ENCODE measurements at places on chromosomes 7 and 10.

DNA sequence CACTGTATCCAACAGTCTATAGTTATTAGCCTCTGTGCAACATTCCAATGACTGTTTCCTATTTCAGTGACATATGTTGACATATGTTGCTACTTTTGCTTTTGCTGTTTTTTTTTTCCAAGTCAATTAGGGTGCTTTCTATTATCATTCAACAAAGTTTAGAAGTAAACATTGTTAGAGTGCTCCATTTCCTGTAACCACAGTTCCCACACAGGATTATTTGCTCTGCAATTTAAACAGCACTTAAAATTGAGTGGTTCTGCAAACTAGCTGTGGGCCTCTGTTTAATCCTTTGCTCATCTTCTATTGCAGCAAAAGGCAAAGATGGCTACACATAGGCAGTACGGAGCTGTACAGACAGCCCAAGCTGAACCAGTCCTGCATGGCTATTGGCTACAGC, 46.5 kb upstream of the PTN start:
- DNase-seq: no peak

DNA sequence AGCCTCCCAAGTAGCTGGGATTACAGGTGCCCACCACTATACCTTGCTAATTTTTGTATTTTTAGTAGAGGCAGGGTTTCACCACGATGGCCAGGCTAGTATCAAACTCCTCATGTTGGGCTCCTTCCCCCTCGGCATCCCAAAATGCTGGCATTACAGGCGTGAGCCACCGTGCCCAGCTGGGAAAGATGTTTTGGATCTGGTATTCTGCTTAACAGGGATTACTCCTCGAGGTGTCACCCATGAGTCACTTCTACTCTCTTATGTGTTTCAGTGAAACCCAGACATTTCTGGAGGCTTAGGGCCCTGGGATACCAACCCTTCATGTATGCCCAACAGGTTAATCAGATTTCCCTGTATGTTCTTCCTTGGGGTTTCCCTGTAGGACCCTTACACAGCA, 11.8 kb upstream of the OPN4 start:
- DNase-seq: no peak

DNA sequence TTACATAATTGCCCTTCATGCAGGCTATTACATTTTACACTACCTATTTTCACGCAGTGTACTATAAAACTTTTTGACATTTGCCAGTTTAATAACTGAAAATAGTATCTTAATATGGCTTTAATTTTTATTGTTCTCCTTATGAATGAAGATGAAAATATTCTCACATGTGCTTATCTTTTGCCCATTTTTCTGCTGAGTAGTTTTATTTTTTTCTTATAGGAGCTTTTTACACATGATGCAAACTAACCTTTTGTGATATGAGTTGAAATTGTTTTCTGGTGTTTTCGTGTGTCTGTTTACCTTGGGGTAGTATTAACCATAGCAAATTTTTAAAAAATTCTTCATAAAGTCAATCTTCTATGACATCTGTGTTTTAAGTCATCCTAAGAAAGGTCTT, 26.3 kb downstream of the OR9A2 start:
- no peak for DNase-seq

DNA sequence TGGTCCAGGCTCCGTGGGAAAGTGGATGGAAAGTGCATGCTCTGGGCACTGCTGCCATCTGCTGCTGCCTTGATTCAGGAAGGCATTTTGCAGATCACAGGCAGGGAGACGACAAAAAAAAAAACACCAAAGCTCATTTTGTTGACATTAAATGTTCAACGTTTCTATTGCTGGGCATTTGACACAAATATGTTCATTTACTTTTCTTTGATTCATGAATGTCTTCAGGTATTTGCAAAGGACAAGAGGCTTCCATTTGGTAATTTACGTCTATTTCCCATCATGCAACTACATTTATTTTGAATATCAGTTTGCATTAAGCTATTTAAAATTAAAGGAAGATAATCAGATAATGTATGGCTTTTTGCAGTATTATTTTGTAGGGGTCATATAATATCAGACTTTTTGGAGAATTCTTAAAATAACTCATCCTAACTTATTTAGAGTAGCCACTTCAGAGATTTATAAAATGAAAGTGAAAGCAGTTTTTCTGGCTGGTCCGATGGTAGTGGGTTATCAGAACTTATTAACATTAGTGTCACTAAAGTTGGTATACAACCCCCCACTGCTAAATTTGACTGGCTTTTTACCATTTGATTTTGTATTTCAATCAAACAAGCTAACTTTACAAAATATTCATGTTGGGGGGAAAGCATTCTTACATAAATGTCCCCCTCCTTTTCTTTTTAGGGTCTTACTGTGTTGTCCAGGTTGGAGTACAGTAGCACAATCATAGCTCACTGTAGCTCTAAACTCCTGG, 65.3 kb downstream of the PDIA4 start:
- DNase-seq: peak; percentile 88

DNA sequence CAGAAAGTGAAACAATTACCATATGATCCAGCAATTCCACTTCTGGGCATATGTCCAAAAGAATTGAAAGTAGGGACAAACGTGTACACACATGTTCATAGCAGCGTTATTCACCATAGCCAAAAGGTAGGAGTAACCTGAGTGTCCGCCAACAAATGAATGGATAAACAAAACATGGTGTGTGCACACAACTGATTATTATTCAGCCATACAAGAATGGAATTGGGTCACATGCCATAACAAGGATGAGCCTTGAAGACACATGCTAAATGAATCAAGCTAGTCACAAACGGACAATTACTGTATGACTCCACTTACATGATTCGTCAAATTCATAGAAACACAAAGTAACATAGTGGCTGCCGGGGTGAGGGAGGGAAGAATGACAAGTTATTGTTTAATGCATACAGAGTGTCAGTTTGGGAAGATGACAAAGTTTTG, 4.1 kb upstream of the OIT3 start:
- no peak for DNase-seq

DNA sequence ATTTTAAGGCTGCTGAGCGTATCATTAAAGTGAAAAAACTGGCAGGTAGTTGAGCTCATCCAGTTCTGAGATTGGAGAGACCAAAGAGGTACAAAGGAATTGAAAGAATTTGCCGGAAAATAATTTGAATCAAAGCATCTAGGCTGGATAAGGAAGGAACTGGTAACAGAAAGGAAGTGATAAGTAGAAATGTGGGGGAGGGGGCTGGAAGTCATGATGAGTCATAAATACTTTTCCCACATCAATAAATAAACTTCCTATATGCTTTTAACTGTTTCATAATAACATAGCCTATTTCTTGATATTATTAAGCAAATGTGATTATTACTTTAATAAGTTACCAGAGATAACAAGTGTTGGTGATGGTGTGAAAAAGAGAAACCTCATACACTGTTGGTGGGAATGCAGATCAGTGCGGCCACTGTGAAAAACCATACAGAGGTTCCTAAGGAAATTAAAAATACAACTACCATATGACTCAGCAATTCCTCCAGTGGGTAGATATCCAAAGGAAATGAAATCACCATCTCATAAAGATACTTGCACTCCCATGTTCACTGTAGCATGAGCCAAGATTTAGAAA, 27.0 kb downstream of the ZNF438 start:
- no peak for DNase-seq

- no peak for DNase-seq
Measured at GRCh38 chr10:76149182-76149581, 717.8 kb downstream of the LRMDA start.

- DNase-seq: no peak
Measured at GRCh38 chr7:69276011-69276729, 322.1 kb upstream of the AUTS2 start.

All from head of caudate nucleus (tissue), 42 donors.